ENCODE measurements at places on chromosomes 16 and 17. TPM values are rescaled to one million over a fixed set of nuclear protein-coding genes. Genes with fewer than 3 reads are reported as not detected.
A peak's percentile ranks its signal among the peaks of the same experiment; 100 is the strongest.

DNA sequence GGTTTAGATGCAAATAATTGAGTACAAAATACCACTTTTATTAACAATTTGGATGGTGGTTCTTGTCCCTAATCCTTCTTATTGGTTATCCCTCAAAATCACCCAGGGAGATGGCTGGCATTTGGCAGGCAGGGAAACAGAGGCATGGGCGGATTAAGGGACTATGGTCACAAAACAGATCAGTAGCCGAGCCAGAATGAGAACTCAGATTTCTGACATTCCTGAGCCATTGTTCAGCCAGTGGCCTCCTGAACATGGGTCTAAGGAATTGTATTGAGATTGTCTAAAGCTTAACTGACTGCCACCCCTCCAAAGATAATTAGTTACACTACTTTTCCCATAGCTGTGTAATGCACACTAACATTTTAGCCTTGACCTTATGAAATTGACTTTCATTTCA is 88.4 kb downstream of the CHD9NB start:
- no peak for DNase-seq

DNA sequence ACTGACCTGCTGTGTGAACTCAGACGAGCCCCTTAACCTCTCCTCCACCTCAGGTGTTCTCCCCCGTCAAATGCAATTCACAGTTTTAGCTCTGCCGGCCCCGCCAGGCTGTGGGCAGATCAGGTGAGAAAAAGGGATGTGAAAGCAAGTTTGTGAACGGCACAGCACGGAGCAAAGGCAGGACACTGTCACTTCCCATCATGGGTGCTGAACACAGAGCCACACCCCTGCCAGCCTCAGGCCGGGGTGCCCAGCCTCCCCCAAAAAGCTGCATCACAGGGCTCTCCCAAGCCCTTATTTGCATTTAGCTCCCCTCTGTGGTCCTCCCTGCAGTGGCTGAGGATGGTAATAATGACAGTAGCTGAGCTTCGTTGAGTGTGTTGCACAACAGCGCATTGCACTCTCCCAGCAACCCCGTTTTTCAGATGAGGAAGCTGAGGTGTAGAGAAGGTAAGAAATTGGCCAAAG is 88.8 kb upstream of the TNRC6C start:
- DNase-seq = no peak

KRTAP4-1 gene
- polyA plus RNA-seq = not detected

DNA sequence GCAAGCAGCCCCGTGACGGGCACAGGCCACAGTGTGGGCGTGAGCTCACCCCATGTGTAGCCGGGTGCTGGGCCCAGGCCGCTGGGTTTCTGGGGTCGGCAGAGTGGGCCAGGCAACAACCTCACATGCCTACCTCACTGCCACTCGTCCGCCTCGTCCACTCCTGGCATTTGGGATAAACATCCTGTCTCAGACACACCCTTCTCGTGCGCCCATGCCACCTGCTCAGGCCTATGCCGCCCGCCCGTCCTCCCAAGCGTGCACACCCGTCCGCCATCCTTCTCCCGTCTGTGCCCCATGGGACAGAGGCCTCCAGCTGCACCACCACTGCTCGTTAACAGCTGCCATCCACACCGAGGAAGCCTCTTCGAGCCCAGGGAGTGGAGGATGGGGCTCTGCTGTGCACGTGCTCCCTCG is 64.3 kb downstream of the KLHDC4 start:
- DNase-seq = no peak

DNA sequence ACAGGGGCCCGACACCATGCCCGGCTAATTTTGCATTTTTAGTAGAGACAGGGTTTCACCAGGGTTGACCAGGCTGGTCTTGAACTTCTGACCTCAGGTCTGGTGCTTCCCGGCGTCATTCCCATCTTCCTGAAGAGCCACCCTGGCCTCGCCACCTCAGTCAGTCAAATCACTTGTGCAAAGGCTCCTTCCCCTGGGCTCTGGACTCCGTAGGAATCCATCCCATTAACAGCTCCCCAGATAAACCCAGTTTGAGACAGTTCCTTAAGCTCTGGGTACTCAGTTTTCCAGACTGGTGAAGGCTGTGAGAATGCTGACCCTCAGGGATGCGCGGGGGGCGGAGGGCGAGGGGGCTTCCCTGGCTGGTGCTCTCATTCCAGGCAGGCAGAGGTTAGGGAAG is 39.5 kb downstream of the MRM1 start:
- no peak for DNase-seq

SRCIN1 gene
- 0.08 TPM for polyA plus RNA-seq

GRCh38 chr17:16820979-16821543 is 131.0 kb downstream of the CCDC144A start:
- DNase-seq = no peak

DNA sequence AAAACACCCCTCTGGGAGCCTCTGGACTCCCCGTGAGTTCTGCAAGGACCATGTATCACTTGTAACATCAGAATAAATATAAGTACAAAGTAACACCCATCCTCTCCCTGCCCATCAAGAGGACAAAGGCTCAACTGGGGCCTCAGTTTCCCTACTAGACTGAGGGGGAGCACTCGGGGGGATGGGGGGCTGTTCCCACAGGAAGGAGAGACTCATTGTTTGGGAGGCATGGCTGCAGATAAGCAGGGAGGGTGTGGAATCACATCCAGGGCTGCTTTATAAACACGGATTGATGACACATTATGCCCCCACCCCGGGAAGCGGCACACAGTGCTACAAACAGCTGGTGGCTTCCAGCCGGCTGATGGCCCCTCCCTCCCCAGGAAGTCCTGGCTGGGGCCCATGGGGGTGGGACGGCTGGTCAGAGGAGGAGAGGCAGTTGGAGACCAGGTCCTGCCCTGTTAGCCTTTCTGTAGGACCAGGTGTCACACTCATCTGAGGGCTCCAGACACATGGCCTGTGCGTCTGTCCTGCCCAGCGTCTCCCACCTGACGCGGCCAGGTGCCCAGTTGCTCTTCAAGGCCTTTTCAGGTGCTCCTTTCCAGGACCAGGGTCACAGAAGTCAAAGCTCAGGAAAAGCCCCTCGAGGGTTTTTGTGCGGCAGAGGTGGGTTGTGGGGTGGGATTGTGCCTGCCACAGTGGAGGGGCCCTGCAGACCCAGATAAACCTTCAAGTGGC is 1.3 kb upstream of the MPG start:
- DNase-seq = peak; percentile 92

ENO3 gene
- polyA plus RNA-seq = 1,126 TPM

- no peak for DNase-seq
Measured at GRCh38 chr17:56887105-56887504, 26.7 kb downstream of the TRIM25 start.

- no peak for DNase-seq
Measured at GRCh38 chr16:81410643-81411293, 33.8 kb upstream of the CMIP start.

DNA sequence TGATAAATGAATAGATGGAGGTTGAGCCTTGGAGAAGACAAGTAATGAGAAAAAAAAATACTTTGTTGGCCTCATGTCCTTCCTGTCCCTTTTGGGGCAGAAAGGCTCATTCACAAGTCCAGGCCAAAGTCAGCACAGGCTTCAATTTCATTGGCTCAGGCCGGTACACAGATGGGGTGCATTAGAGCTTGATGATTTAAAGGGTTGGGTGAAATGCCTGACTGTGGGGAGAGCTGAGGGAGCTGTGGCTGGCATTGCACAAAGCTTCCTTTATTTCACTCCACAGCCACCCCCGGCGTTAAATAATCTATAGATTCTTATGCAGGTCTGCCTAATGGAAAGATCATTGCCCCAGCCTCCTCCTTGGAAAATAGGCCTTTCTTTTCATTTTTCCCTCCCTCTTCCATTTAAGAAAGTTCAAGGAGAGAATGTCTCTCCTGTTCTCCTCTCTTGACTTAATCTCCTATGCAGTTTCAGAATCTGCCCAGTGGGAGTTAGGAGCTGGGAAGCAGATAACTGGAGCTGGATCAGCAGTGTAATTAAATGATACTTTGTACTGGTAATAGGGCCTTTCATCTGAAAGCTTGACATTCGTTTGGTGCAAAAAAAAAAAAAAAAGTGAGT is 24.4 kb downstream of the YPEL2 start:
- no peak for DNase-seq

C16orf92 gene
- not detected for polyA plus RNA-seq

DNA sequence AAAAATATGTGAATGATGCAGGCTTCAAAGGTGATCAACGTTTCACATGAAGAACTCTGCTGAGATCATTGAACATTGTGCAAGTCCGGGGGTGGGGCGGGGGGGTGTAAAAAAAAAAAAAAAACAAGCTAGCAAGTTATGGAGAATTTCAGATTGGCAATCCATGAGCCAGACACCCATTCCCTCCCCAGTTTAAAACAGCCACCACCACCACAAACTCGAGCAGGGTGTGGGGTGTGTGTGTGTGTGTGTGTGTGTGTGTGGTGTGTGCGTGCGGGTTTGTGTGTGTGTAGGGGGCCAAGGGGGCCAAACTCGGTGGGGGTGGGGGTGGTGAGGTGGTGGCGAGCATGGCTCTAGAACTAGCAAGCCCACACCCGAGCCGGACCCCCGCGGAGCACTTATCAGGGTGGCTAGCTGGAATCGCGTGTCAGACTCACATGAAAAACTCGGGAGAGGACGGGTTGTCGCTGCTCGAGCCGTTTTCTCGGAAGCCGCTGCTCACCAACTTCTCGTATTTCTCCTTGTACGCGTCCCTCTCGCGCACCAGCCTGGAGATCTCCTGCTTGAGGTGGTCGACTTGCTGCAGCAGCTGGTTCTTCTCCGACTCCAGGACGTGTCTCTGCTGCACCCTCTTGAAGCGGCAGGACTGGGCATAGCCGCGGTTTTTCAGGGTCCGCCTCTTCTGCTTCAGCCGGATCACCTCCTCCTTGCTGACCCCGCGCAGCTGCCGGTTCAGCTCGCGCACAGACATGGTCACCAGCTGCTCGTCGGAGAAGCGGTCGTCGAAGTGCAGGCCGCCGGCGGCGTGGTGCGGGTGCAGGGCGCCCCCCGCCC is 2.0 kb downstream of the MAF start:
- DNase-seq = peak; percentile 85

DNA sequence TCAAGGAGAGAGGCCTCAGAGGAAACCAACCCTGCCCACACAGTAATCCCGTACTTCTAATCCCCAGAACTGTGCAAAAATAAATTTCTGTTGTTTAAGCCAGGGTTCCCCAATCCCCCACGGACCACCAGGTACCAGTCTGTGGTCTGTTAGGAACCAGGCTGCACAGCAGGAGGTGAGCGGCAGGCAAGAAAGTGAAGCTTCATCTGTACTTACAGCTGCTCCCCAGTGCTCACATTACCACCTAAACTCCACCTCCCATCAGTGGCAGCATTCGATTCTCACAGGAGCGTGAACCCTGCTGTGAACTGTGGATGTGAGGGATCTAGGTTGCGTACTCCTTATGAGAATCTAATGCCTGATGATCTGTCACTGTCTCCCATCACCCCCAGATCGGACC is 101.1 kb upstream of the CDC42EP4 start:
- DNase-seq = no peak

HBA2 gene
- 18.5 TPM for polyA plus RNA-seq

KRTAP4-9 gene
- polyA plus RNA-seq = not detected

- DNase-seq = peak; percentile 38
Measured at GRCh38 chr17:82463391-82463790, 4.8 kb downstream of the NARF start.

- no peak for DNase-seq
Measured at GRCh38 chr17:44466339-44466738, 36.9 kb downstream of the GPATCH8 start.

DNA sequence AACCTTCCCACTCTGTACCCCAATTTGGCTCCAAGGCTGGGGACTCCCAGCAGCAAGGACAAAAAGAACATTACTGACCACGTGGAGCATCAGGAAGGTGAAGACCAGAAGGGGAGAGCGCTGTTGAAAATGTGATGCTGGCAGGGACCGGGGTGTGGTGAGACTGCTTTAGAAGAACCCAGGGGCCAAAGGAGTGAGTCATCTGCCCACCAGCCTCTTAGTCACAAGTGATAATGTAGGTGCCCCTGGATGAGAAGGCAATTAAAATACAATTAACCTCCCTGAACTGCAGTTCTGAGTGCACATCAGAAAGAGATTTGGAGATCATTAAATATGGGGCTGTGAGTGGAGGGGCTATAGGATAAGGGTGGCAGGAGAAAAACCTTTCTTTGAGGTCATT is 366.6 kb upstream of the CCL2 start:
- DNase-seq = no peak

MYO15A gene
- polyA plus RNA-seq = 0.17 TPM

GRCh38 chr17:18005496-18005895 is 32.8 kb downstream of the DRC3 start:
- DNase-seq = no peak

- DNase-seq = no peak
Measured at GRCh38 chr17:19492141-19492540, 41.5 kb upstream of the SLC47A1 start.

GRCh38 chr17:38796451-38797157 is 2.8 kb downstream of the PIP4K2B start:
- no peak for DNase-seq

C17orf100 gene
- 1.4 TPM for polyA plus RNA-seq

- DNase-seq = no peak
Measured at GRCh38 chr17:62681939-62682381, 54.5 kb downstream of the MRC2 start.

SULT1A1 gene
- 3.5 TPM for polyA plus RNA-seq

DNA sequence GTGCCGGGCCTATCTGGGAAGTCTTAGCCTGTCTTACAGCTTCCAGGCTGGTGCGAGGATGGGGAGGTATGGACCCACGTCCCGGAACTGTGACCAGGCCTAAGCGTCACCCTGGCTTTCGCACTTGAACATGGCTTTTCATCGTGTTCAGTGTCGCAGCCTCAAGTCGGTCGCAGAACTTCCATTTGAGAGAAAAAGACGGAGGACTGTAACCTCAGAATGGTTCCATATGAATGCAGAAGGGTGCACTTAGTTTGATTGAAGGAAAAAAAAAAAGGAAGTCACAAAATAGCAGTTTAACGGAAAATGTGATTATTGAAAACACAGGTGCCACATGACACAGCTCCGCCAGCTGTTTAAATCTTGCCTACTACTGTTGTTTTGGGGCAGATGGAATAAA is 30.2 kb upstream of the JPT2 start:
- DNase-seq = no peak

GRCh38 chr17:81999976-82000802 is 22.5 kb downstream of the CENPX start:
- no peak for DNase-seq

- DNase-seq = no peak
Measured at GRCh38 chr16:73124097-73124652, 76.2 kb upstream of the ZFHX3 start.

RRAD gene
- 304 TPM for polyA plus RNA-seq
